ENCODE measurements at places on chromosomes 12 and 14.
A peak's percentile ranks its signal among the peaks of the same experiment; 100 is the strongest.

DNA sequence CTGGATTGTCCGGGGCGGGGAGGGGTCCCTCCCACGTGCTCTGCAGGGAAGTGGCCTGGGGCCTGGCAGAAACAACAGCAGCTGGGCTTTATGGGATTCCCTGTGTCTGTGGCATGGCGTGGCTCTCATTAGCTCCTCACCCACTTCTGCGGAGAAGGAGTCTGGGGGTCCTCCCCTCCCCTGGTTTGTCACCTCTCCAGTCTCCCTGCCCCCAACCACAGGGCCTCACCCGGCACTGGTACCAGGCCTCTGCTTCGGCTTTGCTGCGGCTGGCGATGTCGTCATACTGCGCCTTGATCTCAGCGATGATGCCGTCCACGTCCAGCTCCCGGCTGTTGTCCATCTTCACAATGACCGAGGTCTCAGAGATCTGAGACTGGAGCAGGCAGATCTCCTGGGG, 6.4 kb downstream of the KRT82 start:
- DNase-seq: no peak

DNA sequence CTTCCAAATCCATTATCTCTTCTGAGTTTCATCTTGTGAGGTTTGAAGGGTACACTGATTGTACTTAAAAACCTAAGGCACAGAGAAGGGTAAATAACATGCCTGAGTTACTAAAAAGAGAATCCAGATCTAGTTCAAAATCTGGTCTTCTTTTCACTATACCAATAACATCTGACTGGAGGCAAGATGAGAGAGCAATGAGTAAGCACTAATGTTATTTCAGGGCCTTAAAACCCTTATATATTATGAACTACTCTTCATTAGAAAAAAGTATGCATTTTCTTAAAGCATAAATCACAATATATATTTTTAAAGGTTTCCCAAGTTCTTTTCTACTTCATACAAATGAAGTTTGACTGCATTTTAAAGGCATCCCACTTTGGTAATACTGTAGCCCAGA, 60.2 kb downstream of the GXYLT1 start:
- no peak for DNase-seq

- DNase-seq: no peak
Measured at GRCh38 chr12:91108196-91108755, 3.0 kb downstream of the LUM start.

DNA sequence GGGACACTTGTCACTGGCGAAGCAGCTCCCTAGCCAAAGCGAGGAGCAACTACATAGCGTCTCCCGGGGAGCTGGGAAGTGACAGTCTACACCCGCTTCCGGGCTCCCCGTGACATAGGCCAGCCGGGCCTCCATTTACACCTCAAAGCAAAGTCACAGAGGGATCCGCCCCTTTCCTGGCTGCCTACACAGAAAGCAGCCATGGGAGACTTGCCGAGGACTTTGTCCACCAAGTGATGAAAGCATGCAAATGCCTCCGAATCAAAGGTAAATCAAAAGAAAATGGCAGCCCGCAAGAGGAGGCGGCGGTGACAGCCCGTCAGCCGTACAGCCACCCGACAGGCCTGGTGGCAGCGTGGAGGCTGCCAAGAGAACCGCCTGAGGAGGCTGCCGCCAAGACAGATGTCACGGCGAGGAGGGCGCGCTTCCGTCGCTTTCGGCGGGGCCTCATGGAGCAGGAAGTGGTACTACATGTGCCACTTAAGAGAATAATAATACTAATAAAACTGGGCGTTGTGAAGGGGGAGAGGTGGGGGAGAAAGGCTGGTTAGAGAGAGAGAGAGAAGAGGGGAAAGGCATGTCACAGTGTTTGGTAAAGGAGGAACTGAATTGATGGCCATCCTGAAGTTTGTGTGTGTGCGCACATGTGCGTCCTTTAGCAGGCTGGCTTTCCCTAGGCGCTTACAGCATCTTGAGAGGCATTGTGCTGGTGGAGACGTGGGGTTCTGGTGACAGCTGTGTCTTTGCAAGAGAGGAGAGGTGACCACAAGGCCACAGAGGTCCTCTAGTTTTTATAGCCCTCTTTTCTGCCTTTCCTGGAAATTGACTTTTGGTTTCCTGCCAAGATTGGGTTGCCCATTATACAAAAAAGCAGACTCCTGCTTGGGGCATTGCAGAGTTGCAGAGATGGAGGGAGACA, 661.7 kb downstream of the VRK1 start:
- peak; percentile 21 for DNase-seq

- no peak for DNase-seq
Measured at GRCh38 chr12:53572134-53572758, 53.9 kb downstream of the ATF7 start.

GRCh38 chr12:20101046-20101445, 267.3 kb upstream of the PDE3A start:
- no peak for DNase-seq

DNA sequence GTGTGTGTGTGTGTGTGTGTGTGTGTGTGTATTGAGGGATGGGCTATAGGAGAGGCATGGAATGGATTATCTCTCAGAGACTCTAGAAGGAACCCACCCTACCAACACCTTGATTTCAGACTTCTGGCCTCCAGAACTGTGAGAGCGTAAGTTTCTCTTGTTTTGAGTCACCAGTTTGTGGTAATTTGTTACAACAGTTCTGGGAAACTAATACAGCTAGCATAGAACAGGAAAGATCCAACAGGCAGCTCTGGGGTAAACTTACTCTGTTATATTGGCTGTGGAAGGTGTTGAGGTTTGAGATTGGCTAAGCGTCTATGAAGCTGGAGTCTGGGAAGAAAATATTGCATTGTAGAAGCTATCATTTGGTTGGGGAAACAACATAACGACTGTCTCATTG, 334.3 kb downstream of the AACS start:
- DNase-seq: no peak

DNA sequence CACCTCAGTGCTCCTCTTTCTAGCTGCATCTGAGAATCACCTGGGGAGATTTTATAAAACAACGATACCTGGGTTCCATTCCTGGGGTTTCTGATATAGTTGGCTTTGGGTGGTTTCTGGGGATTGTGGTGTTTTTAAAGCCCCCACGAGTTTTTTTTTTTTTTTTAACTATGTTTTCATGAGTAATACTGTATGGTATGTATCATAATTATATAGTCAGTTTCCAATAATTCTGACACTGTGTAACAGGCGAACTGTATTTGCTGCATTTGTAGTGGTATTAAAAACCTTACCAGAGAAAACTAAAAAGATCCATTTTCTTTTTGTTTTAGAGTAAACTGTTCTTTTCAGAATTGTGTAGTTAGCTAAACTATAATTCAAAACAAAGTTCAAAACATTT, 84.9 kb downstream of the SRGAP1 start:
- DNase-seq: no peak

Measured in NCI-H510A treated with DMSO at 0.1 percent for 48 hours (cell line).